Kidney capillary endothelial cell (primary cell): ENCODE measurements at places on chromosomes 7 and 10.

GRCh38 chr10:35934642-35934995 lies 292.5 kb upstream of the FZD8 start:
- no peak for DNase-seq

GRCh38 chr7:38002689-38003088 lies 82.2 kb downstream of the EPDR1 start:
- no peak for DNase-seq

GRCh38 chr10:46006219-46006618 lies 24.2 kb downstream of the NCOA4 start:
- peak; percentile 26 for DNase-seq

DNA sequence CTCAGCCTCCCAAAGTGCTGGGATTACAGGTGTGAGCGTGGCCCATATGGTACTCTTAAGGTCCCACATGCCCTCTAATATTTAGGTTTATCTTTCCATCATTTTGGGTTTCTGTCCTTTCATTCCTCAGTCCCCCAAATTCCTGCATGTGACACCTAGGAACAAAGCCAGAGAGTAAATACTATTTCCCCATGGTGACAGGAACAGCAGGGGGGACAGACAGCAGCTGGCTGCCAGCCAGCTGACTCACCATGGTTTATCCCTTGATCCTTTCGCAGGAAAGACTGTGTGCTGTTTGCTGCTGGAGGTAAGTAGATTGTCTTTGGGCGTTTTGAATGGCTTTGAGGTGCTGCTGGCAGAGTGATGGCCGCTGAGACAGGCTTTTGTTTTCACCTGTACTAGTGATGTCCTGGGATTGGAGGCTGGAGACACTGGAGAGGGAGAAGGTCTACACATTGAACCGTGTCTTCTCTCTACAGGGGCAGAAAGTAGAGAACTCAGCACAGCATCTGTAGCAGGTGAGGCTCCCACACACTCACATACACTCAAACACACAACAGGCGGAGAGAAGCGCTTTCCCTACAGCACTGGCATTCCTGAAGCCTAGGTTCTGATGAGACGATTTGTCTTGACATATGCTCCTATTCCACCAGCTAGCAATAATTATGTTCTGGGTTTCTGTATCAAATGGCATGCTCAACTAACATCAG lies 83.7 kb upstream of the EFCAB10 start:
- no peak for DNase-seq

DNA sequence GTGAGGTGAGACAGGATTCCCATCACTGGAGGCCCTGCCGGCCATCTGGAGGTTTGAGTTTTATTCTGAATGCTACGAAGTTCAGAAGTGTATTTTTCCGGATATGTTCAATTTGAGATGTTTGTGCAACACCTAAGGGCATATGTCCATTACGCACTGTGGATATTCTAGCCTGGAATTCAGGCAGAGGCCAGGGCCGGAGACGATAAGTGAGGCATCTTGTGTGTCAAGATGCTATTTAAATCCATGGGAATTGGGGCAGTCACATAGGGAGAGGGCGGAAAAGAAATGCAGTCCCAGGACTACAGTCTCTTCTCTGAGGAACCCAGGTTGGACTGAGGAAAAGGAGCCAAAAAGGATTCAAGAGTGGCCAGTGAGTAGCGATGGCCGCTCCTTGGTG lies 1.9 kb upstream of the SUV39H2 start:
- DNase-seq: no peak

DNA sequence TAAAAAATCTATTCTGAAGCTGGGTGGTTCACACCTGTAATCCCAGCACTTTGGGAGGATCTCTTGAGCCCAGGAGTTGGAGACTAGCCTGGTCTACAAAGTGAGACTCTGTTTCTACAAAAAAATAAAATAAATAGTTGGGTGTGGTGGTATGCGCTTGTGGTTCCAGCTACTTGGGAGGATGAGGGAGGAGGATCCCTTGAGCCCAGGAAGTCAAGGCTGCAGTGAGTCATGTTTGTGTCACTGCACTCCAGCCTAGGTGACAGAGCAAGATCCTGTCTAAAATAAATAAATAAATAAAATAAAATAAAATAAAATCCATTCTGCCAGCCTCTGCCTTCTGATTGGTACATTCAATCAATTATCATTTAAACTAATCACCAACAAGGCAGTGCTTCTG lies 17.5 kb downstream of the ZNF33A start:
- no peak for DNase-seq

- DNase-seq: no peak
Measured at GRCh38 chr10:80608706-80609105, 71.0 kb downstream of the SH2D4B start.

GRCh38 chr7:5448378-5449037 lies 24.9 kb upstream of the TNRC18 start:
- DNase-seq: no peak

GRCh38 chr10:62869958-62870357 lies 53.8 kb upstream of the EGR2 start:
- DNase-seq: no peak

GRCh38 chr7:107953265-107953923 lies 49.6 kb downstream of the LAMB1 start:
- no peak for DNase-seq

DNA sequence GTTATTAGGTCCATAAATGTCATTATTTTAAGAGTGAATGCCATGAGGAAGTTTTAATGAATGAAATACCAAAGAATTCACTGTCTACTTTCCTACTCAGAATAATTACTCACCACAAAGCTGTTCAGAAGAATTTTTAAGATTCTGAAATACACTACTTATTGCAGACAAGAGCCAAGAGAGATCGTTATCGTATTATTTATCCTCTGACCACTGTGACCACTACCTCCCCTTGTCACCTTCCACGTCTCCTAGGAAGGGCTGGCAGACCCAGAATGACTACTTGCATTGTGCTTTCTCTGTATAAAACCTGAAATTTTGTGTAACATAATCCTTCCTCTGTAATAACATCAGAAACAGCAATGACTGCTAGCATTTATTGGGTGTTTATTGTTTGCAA lies 81.9 kb downstream of the ABCB5 start:
- no peak for DNase-seq

GRCh38 chr10:126227762-126228134 lies 160.5 kb downstream of the ADAM12 start:
- DNase-seq: no peak

GRCh38 chr7:155917836-155918430 lies 105.7 kb upstream of the SHH start:
- no peak for DNase-seq

GRCh38 chr10:76618641-76619040 lies 1019.0 kb downstream of the KCNMA1 start:
- DNase-seq: no peak

DNA sequence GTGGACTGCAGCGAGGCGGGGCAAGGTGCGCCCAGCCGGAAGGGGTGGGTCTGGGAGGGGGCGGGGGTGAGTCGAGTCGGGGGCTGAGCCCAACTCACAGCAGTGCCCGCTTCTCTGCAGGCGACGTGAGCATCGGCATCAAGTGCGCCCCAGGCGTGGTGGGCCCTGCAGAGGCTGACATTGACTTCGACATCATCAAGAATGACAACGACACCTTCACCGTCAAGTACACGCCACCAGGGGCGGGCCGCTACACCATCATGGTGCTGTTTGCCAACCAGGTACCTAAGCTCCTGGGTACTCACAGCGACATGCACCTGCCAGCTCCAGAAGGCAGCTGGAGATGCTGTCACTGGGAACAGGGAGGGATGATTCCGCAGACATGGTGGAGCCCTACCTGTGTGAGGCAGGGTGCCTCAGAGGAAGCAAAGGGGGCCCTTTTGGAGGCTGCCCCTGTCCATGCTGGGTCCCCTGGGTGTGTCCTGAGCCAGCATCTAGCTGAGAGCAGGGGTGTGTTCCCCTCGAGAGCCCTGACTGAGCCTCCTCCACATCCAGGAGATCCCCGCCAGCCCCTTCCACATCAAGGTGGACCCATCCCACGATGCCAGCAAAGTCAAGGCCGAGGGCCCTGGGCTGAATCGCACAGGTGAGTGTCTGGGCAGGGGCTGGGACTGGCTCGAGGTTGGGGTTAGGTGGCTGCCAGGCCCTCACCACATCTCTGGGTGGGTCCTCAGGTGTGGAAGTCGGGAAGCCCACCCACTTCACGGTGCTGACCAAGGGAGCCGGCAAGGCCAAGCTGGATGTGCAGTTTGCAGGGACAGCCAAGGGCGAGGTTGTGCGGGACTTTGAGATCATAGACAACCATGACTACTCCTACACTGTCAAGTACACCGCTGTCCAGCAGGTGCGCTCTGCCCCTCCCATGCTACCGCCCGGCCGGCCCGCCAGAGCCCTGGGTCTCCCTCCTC lies 12.8 kb downstream of the FLNC start:
- no peak for DNase-seq

GRCh38 chr10:89503151-89503550 lies 32.2 kb downstream of the SLC16A12 start:
- no peak for DNase-seq

GRCh38 chr10:101053516-101053915 lies 8.3 kb upstream of the KAZALD1 start:
- no peak for DNase-seq

GRCh38 chr7:35512716-35513115 lies 182.2 kb downstream of the HERPUD2 start:
- DNase-seq: no peak

DNA sequence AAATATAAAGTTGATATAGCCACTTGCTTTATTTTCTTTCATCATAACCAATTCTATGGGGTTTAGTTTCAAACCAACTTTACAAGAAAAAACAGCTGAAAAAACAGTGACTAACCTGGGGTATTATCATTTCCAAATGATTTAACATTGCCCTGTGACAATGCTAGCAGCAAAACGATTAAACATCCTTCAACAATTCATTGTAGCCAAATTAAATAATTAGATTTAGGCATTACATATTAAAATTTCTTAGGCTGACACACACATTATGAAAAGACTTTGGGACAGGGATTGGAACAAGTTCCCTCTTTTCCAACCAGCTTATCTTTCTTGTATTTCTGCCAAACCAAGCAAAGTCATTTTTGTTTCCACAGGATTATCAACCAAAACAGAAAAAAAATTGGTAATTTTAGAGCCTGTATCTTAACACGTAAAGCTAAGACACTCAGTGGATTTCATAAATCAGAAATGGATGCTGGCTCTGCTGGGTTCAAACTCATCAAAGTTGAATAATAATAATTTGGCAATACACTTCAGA lies 84.0 kb downstream of the SEMA3D start:
- no peak for DNase-seq

- no peak for DNase-seq
Measured at GRCh38 chr7:37380831-37381230, 67.8 kb downstream of the ELMO1 start.

- DNase-seq: no peak
Measured at GRCh38 chr10:103192089-103192450, 1.0 kb downstream of the NT5C2 start.

- no peak for DNase-seq
Measured at GRCh38 chr7:83415840-83416239, 233.1 kb downstream of the SEMA3E start.

DNA sequence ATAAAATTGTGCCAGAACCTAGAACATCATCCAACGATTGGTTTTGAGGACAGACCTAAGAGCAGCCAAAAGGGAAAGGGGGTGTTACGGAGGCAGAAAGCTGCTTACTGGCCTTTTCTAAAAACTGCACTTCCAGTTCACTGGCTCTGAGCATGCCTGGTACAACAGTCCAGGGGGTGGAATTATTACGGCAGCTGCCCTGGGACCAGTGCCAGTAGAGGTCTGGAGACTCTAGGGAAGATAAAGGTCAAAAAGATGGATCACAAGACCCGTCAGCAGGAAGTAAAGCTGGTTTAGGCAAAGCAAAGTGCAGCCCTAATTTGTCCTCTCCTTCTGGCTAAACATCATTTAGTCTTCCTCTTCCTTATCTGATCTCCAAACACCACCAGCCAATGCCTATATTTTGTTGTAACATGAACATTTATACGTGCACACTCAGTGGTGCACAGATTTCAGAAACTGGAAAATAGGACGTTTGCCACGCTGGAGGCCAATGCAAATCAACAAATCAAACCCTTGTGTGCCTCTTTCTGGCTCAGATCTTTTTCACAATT lies 216.4 kb upstream of the DPP6 start:
- DNase-seq: no peak

GRCh38 chr10:79209831-79210230 lies 137.4 kb upstream of the PPIF start:
- DNase-seq: no peak

DNA sequence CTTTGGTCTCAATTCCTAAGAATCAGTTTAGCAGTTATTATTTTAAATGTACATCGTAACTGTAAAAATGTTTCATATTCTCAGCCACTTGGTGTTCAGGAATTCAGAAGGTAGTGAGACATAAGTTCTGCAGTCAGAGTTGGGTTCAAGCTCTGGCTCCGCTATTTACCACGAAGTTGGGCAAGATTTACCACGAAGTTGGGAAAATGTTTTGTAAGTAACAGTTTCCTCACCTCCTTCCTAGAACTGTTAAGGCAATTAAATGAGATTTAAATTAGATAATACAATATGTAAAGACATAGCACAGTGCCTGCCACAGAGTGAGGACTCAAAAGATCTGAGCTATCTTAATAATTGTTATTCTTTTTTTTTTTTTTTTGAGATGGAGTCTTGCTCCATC lies 16.3 kb upstream of the ABLIM1 start:
- no peak for DNase-seq

- no peak for DNase-seq
Measured at GRCh38 chr7:2725178-2726105, 37.4 kb downstream of the AMZ1 start.

GRCh38 chr7:151016505-151016904 lies 7.8 kb downstream of the ATG9B start:
- DNase-seq: no peak

GRCh38 chr10:104446151-104446550 lies 92.5 kb downstream of the CFAP58 start:
- DNase-seq: no peak

DNA sequence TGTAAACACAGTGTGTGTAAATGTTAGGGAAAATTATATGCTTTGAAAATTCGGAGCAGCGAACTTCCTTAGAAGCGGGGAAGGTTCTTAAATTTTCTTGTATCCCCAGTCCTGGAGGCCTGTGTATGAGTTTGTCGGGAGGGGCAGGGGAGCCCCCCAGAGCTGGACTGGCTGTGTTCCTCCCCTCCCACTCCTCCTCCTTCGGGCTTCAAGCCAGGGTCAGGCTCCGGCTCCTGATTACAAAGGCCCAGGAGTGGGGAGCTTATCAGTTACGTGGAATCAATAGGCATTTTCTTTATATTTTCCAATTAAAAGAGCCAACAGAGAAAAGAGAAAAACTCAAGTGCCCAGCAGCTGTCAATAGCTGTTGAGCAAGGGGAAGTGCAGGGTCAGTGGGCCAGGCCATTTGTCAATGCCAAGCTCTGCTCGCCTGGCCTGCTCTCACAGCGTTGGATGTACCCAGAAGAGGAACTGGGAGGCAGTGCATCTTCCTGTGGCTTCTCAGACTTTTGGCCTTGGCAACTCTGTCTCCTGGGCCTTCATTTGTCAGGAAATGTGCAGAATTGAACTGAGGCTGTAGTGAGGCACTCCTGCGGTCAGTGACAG lies 156.9 kb upstream of the PCBD1 start:
- DNase-seq: no peak
